HFF-Myc (cell line): ENCODE measurements at places on chromosomes 13 and 19.

GRCh38 chr19:51681286-51681941, 11.7 kb upstream of the SPACA6 start:
- DNase-seq = no peak

GRCh38 chr19:40745402-40745780, 4.9 kb downstream of the ACTMAP start:
- no peak for DNase-seq

GRCh38 chr19:16441661-16442162, 30.1 kb downstream of the EPS15L1 start:
- DNase-seq = no peak

- DNase-seq = no peak
Measured at GRCh38 chr13:114268344-114269280, 12.8 kb upstream of the UPF3A start.

DNA sequence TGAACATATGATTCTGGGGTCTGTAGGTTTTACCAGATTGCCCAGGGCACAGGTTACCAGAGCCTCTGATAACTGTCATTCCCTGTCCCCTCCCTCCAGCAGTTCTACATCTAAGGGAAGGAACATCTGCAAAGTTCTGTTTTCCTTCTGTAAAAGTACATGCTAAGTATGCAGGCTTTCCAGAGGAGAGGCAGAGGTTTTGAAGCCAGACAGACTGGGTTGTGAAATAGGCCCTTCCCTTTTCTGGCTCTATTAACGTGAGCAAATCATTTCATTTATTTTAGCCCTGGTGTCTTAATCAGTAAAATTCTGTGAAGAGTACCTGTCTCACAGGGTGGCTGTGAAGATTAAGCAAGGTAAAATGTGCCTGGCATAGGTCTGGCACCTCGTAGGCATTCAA, 66.1 kb upstream of the C1QTNF9 start:
- DNase-seq = no peak

GRCh38 chr19:2096034-2096479, at the start of gene MOB3A:
Gene MOB3A (minus strand): TSS chr19:2096326. CDS start chr19:2078560, 17,766 bp downstream.
- DNase-seq = no peak

DNA sequence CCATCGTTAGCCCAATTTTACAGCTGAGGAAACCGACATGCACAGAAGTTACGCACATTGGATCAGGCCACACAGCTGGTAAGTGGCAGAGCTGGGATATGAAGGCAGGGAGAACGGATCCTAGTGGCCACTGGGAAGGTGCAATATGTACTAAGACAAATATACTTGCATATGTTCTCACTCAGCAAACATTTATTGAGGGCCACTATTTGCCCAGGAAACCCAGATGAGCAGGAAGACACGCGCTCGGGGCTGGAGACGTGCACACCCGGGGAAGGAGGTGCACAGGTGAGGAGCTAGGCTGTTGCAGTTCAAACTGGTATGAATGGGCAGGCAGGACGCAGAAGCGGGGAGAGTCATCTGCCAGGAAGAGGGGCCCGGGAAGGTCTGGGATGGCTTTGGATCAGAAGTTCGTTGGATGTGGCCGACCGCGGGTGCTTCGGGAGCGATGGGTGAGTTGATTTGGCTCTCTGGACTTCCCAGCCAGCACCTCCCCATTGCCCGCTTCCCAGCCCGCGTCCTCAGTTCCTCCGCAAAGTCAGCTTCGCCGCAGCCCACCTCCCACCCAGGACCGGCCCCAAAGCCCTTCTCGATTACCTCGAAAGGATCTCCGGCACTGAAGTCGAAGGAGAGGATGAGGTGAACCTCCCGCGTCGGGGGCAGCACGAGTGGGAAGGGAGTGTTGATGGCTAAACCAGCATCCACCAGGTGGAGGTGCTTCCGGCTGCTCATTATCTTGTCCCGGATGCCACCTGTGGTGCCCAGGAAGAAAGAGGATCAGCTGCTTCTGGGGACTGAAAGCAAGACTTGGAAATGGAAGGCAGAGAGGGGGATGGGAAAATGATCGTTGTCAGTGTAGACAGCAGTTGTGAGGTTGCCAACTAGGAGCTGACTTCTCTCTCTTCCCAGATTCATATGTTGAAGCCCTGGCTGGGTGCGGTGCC, 17.8 kb upstream of the CABP5 start:
- DNase-seq = no peak
